ENCODE measurements at places on chromosomes 12 and 14. TPM values are rescaled to one million over a fixed set of nuclear protein-coding genes. Genes with fewer than 3 reads are reported as not detected.

DNA sequence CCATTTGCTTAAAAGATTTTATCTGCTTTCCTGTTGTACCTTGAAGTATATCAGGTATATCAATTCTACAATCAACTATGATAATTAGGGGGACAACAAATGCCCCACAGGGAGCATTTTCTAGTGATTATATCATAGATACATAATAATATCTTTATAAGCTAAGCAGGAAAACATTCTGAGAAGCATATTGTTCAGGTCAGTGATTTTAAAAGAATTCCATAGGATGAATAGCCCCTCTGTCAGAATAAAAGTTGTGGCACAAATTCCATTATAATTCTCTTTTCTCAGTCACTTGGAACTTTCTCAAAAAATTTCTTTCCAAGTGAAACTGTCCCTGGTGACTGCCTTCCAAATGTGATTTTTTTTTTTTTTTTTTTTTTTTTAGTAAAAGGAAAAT, 32.9 kb upstream of the HMGA2 start:
- DNase-seq = no peak

DNA sequence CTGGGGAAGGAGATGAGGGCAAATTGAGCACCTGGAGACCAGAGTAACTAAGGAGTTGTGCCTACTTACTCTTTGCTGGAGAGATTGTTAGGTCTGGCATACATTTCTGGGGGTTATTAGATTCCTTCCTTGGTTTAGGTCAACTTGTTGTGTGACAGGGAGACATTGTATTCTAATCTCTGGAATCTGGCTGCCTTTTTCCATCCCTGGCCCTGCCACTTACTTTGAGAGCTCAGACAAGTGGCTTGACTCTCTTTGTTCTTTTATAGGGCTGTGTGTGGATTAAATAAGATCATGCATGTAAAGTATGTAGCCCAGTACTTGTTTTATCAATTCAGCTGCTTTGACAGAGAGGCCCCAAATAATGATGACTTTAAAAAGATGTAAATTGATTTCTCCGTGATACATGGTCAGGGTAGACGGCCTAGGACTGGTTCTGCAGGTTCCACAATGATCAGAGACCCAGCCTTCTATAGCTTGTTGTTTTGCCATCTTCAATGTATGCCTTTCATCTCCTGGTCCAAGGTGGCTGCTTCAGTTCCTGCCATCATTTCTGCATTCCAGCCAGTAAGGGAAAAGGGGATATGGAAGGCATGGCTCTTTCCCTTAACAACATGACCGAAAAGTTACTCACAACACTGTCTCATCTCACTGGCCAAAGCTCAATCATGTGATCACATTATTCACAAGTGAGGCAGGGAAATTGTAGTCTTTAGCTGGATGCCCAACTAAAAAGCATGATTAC, 72.6 kb downstream of the CHST11 start:
- DNase-seq = no peak

Gene PRKD1
- 21.5 TPM for total RNA-seq

Gene COL2A1
- total RNA-seq = 0.15 TPM

Gene CTSG
- total RNA-seq = not detected

Gene TAS2R13
- total RNA-seq = 6.1 TPM

DNA sequence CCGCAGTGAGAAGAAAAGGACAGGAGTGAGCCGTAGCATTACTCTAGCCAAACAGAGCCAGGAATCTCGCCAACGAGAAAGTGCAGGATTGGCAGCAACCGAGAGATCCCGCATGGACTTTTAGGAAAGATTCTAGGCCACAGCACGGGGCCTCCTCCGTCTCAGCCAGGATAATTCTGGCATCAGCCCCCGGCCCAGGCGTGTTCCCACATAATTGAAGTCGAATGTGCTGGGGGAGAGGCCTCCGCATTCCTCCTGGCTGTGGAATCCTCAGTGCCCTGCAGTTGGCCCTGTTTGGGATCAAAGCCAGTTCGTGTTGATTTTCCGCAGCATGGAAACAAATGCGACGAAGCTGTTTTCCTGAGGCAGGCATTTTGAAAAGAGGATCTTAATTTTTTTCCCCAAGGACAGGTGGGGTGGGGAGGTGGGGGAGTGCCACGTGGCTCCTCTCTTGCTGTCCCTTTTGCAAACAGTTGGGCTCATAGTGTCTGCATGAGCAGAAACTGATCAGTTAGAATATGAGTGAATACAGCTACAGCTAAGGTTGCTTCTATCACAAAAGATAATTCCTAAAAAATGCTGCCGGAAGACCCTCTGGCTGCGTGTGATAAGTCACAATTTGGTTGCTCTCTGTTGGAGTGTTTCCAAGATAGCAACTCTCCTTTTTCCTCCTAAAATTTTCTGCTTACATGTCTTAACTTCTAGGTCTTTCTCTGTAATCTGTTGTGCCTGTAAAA, 37.3 kb upstream of the ATXN2 start:
- DNase-seq = peak; percentile 57
